Fibroblast of lung (primary cell): ENCODE measurements at places on chromosomes 7 and 10. TPM values are rescaled to one million over a fixed set of nuclear protein-coding genes. Genes with fewer than 3 reads are reported as not detected.

Gene SUV39H2
- 8.1 and 8.5 TPM in 2 replicates for total RNA-seq

Gene HECW1
- 0.77 and 6.1 TPM in 2 replicates for total RNA-seq

Gene UCMA
- not detected in 2 replicates for total RNA-seq

Gene MARCHF5
- 13.4 and 17.3 TPM in 2 replicates for total RNA-seq

Gene CFAP43
- under 0.01 and 0.26 TPM in 2 replicates for total RNA-seq

Gene HHEX
- total RNA-seq, result 3.1 and 3.5 TPM in 2 replicates

Gene DENND2A
- total RNA-seq, result 39.0 and 40.8 TPM in 2 replicates

- DNase-seq, result no peak
Observed at GRCh38 chr10:113639966-113640365, 23.9 kb downstream of the NRAP start.

DNA sequence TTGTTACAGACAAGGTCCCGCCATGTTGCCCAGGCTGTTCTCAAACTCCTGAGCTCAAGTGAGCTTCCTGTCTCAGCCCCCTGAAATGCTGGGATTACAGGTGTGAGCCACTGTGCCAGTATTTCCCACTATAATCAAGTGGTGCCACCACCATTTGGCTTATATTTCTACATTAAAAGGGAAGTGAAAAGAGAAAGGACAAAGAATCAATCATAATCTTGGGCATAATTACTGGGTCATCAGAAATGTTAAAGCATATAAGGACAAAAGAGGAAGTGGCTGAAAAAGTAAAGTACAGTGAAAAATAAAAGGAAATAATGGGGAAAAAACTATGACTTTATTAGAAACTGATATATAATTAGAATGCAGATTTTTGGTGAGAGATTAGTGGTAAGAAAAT, 25.7 kb upstream of the ENTPD1 start:
- DNase-seq, result no peak

DNA sequence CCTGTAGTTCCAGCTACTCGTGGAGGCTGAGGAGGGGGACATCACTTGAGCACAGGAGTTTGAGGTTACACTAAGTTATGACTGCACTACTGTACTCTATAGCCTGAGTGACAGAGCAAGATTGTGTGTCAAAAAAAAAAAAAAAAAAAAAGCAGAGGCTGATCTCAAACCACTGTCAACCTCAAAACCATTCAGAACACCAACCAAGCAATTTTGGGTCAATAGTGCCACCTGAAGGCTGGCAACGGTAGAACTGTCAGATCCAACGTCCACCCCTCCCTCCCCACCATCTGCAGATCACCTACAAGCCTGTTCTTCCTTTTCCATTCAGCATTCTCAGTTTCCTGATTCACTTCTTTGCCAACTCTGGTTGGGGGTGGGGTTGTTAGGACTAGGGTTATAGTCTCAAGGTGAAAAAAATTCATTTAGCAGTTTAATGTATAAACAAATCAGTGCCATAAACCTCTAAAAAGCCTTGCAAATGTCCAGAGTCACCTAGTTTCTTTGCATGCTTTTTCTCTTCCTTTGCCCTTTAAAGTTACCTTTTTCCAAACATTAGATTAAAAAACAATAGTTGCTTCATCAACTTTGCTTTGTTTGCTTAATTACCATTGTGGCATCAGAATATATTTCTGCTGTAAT, 2.6 kb downstream of the MRPS33 start:
- DNase-seq, result peak; percentile 67

- DNase-seq, result no peak
Observed at GRCh38 chr7:148867596-148868377, 16.3 kb downstream of the EZH2 start.

DNA sequence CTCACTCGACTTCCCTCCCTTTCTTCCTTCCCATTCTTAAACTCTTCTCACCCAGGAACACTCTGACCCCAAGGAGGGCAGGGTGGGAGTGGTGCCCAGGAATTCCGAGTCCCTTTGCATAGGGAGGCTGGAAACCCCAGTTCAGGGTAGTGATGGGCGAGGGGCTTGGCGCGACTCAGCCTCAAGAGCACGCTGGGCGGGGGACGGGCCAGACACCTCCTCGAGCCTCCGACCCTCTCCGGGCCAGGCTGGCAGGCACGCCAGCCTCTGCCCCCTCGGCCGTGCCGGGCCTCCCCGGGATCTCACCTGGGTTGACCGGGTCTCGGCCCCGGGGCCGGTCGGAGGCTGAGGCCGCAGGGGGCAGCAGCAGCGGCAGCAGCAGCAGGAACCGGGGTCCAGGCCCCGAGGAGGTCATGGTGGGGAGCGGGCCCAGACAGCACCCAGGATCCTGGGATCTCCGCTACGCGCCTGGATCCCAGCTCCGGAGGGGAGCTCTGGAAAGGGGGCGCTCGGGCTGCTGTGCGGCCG, 457 bp downstream of the PLOD3 start:
- DNase-seq, result peak; percentile 34

DNA sequence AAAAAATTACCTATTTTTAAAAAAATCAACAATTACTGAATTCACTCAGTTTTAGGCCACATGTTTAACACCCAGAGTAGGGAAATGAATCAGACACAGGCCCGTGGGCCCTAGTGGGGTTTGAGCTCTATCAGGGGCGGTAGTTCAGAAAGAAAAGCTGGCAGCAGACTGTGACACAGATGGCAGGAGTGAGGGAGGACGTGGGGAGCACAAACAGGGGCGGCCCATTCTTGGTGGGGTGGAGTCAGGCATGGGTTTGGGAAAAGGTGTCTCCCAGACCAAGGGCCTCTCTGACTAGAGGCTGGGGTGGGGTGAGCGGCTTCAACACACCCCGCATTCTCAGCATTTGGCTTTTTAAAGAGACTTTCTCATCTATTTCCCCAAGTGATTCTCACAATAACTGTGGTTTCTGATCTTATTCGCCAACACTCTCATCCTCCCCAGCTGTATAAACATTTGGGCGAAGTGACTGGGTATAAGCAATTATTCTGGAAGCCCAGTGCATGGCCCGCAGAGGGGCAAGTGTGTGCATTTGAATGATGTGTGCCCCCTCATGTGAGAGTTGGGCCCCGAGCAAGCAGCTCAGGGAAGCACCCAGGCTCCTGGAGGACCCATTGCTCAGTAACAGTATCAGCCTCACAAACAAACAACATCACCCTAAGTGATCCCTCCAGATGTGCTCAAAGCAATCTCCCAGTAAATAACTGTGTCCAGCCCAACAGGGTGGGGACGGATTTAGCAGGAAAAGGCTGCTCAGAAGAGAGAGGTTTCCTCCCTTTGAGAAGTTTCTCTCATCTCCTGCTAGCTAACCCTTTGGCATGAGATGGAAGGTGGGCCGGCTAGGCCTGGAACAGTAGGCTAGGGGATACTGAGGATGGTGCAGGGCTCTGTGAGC, 437.6 kb upstream of the ZMIZ1 start:
- peak; percentile 84 for DNase-seq

GRCh38 chr10:7767209-7767608, 20.6 kb downstream of the KIN start:
- DNase-seq, result peak; percentile 84

- DNase-seq, result no peak
Observed at GRCh38 chr7:88746126-88746525, 13.4 kb upstream of the ZNF804B start.

- DNase-seq, result no peak
Observed at GRCh38 chr10:48552946-48553564, 51.8 kb downstream of the ARHGAP22 start.

DNA sequence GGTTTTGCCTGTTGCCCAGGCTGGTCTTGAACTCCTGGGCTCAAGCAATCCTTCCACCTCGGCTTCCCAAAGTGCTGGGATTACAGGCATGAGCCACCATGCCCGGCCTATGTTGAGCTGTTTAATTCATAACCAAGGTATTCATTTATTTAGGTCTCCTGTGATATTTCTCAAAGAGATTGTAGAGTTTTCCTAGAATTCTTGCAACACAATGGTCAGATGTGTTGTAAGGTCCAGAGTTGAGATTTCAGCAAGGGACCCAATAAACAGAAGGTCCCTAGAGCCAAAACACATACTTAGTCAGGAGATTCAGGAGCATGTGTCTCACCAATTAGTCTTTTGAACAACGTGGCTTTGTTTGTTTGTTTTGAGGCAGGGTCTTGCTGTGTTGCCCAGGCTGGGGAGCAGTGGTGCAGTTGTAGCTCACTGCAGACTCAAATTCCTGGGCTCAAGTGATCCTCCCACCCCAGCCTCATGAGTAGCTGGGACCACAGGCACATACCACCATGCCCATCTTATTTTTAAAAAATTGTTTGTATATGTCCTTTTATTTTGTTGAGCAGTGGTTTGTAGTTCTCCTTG, 321.3 kb upstream of the GALNT17 start:
- no peak for DNase-seq
